ENCODE measurements at places on chromosomes 1 and 21. TPM values are rescaled to one million over a fixed set of nuclear protein-coding genes. Genes with fewer than 3 reads are reported as not detected.

Gene TNFRSF9
- total RNA-seq, result 0.94 TPM

Gene DYNLT4
- 1.8 TPM for total RNA-seq

Gene NGF
- total RNA-seq, result not detected

Gene CAPZA1
- 280 TPM for total RNA-seq

Gene PLXNA2
- 0.84 TPM for total RNA-seq

Gene MIXL1
- not detected for total RNA-seq

Gene AIRE
- total RNA-seq, result not detected

Gene RXRG
- total RNA-seq, result not detected

Gene LRRC38
- not detected for total RNA-seq

Gene TTC34
- total RNA-seq, result 0.86 TPM

Gene LRRIQ3
- total RNA-seq, result 0.45 TPM

Gene ZBTB8A
- total RNA-seq, result 0.11 TPM

Gene FRRS1
- total RNA-seq, result 5.0 TPM

Gene SHE
- total RNA-seq, result not detected

GRCh38 chr1:67144696-67145095 lies 9.9 kb upstream of the C1orf141 start:
- DNase-seq, result peak; percentile 59

- DNase-seq, result no peak
These were observed 43.9 kb downstream of the SWT1 start for GRCh38 chr1:185200889-185201288.

DNA sequence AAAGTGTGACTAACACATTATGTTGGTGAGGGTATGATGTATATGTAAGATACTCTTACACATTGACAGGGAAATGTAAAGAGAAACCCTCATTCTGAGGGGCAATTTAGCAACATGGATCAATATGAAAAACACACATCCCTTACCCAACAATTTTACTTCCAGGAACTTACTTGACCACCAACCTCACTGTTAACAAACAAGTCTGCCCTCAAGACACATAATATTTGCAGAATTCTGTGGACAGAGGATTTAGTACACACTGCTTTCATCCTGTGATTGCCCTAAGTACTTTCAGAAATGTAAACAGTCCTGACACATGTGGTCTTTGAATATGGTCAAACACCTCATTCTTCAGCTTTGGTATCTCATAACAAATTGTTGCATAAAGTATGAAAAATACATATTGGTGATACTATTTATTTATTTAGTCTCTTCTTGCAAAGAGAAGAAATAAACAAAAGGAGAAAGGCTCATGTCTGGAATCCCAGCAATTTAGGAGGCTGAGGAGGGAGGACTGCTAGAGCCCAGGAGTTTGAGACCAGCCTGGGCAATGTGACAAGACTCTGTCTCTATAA lies 6.9 kb downstream of the USP48 start:
- DNase-seq, result no peak

- no peak for DNase-seq
These were observed 6.9 kb downstream of the PLA2G5 start for GRCh38 chr1:20076710-20077461.

DNA sequence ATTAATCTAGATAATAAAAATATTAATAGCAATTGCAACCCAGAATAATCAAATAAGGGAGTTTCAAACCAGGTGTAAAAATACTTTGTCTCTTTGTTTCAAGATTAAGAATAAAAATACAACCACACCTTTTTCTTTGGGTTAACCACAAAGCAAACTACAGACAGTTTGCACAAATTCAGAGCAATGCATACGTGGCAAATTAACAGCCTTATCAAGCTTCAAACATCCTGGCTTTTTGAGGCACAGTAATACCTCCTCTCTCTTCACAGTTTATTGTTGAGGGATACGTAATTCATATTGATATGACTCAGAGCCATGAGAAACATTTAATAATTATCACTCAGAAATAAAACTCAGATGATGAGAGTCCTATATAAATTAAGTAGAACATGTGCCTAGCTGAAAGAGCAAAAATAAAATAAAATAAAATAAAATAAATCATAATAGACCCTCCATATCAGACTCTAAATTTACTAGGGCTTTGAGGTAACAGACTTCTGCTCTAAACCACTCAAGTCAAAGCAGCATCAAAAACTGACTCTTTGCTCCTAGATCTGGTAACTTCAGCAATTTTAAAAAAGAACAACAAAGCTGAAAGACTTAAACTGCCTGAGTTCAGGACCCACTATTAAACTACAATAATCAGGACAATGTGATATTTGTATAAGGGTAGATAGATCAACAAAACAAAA lies 11.4 kb downstream of the EDEM3 start:
- DNase-seq, result peak; percentile 41

- DNase-seq, result no peak
These were observed 7.9 kb upstream of the PIK3CD start for GRCh38 chr1:9643351-9644256.

- no peak for DNase-seq
These were observed 132.0 kb upstream of the CACHD1 start for GRCh38 chr1:64337926-64338325.

GRCh38 chr1:202086579-202087350 lies 36.0 kb upstream of the GPR37L1 start:
- no peak for DNase-seq

DNA sequence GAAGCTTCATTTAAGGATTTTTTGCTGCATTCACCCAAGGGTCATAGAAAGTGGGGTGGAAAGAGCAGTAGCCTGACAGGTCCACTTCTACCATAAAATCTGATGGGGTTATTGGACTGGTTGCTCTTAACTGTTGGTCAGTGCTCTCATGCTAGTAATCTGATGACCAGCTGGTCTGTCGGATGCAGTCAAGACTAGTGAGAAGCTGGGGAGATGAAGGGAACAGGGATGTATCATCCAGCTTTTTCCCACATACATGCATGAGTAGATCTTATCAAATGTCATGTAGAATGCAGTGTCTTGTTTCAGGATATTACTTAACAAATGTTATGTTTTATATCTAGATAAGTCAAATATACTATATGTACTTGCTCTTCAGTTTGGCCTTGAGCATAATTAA lies 11.1 kb downstream of the ATP1B1 start:
- no peak for DNase-seq

DNA sequence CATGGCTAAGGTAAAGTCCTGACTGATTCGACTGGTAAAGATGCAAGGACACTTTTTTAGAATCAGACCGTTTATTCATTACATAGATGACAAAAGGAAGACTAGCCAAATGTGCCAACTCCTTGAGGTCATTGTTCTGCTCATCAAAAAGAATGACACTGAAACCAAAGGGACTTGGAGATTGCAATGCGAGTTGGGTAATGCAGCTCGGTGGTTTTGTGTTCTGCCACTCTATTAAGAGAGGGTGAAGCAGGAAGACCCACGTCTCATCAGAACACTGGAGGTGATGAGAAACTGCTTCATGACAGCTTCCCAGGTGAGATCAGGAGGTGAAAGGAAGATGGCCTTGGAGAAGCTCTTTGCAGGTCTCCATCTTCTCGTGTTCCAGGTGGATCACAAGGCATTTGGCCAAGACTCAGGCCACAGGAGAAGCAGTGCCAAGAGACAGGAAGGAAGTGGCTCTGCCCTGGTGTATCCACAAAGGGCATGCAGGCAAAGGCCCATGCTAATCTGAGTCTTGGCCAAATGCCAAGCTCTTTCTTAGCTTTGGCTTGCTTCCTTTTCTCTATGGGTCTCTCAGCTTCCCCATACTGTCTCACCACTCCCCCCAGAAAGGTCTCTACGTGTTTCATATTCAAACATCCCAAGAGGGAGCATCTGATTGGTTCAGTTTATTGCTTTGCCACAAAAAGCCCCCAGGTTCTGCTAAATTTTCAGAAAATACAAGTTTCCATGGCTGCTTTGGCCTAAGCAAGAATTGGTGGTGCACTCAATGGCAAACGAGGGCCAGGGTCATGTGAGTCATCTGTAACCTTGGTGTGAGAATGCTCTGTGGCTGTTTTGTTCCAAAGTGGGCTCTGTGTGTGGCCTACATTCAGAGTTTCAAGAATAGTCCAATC lies 5.7 kb upstream of the CCT8 start:
- peak; percentile 49 for DNase-seq

DNA sequence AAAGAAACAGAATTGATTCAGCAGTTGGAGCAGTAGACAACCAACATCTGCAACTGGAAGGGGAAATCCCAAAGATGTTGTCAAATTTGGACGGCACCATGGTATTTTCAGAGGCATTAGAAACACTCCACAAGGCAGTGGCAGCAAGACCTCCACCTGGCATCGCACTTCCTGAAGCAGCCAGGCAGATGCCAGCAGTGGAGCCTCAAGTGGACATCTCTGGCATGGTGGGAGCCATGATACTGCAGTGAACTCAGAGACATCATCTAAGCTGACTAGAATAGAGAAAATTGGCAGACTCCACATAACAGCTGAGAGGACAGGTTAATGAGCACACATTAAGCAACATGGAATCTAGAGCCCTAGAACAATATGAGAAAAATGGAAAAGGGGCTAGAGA lies 33.9 kb upstream of the RGS8 start:
- no peak for DNase-seq

DNA sequence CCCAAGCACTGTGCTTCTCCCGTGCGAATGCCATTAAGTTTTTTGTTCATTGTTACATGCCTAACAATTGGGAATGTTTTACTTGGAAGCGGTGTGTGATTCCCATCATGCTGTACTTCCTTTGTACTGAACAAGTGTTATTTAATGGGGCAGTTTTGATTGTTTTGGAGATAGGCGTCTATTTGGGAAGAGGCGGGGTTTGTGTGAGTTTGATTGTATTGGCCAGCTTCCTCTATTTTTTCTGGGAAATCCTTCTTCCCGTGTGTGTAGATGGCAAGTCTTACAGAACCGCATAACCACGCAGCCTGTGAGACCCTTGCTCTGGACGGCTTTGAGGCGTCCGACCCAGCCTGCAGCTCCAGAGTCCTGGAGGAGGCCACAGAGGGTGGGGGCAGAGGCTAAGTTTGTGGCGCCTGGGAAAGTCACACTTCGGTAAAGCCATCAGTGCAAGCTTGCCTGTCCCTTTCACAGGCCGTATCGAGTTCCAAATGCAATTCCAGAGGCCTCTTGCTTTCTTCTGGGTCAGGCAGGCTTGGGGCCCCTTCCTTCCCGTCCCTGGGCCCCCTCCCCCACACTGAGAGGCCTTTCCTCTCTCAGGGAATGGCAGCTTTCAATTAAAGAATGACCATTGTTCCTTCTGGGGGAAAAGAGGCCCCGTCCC lies 210.3 kb downstream of the TOMM20 start:
- no peak for DNase-seq

DNA sequence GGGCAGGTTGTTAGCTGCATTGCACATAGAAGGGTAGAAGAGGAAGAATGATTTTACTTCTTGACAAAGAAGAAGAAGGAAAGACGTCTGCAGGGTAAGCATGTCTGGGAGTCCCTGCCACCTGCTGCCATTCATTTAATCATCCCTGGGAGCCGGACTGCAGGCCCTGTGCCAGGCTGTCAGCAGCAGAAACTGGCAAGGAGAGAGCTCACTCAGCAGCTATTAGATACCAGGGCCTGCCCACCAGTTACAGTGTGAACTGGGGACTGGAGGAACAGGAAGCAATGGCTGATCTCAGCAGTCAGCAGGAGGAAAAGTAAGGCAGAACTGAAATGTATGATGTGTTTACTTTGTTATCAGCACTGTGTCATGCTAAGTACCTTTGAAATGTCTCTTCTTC lies 75.7 kb upstream of the C1orf87 start:
- DNase-seq, result no peak

DNA sequence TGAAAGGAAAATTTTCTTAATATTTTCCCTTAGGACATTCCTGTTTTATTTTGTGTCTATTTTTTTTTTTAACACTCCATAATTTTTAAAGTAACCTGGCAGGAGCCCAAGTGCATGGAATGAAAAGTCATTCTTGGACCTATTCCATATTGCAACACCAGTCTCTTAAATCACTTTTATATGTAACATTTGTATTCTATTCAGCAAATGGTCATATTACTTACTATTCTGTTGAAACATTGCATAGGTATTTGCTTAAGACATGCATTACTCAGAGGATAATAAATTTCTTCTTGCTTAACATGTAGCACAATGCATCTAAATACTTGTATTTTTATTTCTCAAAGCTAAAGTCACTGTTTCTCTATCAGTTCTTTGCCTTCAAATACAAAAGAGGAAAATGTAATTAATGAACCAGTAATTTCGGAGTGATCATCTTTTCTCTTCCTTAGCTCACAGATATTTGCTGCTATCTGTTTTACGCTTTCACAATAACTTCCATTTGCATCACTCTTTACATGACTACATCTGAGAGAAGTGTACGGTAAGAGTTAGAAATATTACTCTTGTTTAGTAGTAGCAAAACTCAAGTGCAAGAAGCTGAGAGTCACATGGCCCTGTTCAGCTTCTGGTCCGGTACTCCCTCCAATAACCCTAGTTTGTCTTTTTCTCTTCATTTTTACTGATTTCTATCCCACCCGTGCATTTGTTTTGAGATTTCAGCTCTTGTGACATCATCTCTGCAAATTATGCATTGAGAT lies 394.8 kb downstream of the USP25 start:
- no peak for DNase-seq

- DNase-seq, result no peak
These were observed 28.4 kb downstream of the EXTL2 start for GRCh38 chr1:100866041-100866900.

DNA sequence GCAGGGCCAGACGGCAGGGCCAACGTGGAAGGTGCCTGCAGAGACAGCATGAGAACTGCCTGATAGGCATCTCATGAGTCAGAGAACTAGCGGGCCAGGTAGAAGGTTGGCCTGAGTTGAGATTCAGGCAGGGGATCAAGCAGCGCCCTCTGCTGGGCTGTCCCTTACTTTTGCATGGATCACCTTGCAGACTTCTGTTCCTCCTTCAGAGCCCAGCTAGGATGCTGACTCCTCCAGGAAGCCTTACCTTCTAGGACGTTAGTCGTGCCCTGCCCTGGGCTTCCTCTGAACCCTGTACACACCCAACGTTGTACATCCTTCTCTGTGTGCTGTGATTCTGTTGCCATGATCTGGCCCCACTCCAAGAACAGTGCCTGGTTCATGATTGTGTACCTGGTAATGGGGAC lies 231.3 kb upstream of the VAMP3 start:
- DNase-seq, result peak; percentile 32

GRCh38 chr1:27045973-27046558 lies 33.4 kb upstream of the TENT5B start:
- peak; percentile 79 for DNase-seq

DNA sequence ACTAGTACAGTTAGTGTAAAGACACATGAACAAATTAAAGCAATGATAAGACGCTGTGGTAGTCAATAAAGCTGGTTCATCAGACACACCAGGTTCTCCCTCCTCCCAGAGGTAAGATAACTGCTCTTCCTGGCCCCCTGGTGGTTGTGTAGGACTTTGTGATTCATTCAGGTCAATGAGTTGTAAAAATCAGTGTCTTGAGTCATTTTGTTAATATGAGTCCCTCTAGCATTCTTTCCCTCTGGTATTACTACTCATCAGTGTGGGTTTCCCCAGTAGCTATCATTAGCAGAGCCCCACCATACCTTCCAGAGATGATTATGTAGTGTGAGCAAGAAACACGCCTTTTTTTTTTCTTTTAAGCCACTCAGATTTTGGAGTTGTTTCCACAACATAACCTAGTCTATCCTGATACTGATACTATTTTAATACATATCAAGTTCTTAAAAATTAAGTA lies 3.6 kb upstream of the SETDB1 start:
- DNase-seq, result peak; percentile 89

GRCh38 chr1:20280341-20280740 lies 10.3 kb upstream of the VWA5B1 start:
- DNase-seq, result no peak

Measured in activated CD8-positive, alpha-beta T cell treated with anti-CD3 and anti-CD28 coated beads, Interleukin-2, amount 10 ng/mL, durations not matched to agents 7 days and 5 days (primary cell).